Vagina (tissue), 2 donors: ENCODE measurements at places on chromosomes 6 and 20.

DNA sequence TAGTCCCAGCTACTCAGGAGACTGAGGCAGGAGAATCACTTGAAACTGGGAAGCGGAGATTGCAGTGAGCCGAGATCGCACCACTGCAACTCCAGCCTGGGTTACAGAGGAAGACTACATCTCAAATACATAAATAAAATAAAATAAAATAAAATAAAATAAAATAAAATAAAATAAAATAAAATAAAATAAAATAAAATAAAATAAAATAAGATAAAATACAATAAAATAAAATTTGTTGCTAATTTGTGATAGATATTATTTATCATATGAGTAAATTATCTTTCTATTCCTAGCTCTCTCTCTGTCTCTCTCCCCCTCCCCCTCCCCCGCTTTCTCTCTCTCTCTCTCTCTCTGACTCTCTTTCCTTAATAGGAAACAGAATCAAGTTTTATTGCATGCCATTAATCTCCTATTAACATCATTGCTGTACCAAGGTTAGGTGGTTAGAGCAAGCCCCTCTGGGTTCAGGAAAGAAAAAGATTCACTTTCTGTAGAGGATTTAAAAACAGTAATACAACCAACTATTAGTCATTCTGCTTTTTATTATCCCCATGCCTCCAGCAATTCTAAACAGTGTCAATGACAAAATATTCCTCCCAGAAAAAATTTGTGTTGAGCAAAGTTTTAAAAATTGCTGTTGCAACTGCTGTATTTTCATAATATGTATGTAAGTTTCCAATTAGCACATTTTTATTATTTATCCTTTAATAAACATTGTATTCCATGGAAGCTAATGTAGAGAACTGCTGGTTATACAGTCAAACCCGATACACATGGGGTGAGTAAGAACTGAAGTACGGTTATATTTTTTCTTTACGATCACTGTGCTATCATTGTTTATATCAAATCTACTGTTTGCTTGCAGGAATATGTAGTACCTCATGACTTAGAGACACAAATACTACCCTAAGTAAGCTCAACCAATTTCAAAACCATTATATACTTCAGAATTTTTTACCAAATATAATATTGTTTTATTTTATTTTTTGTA lies 22.1 kb downstream of the BMP5 start:
- DNase-seq = no peak

GRCh38 chr6:102501615-102502014 lies 1108.1 kb downstream of the GRIK2 start:
- no peak for DNase-seq

DNA sequence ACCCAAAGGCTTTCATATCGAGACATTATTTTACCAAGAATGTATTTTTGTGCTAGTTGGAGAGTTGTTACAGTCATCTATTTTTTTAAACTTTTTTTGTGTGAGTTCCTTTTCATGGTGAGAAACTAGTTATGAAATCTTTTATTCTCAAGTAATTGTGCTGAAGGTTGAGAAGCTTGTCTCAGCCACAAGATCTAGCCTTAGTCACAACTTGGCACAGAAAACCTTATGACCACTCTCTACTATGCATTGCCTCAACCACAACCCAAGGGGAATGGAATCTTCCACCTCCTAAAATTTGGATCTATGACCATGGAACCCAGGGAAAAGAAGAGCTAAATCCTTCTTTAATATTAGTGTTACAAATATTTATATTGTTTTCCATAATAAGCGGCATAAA lies 58.5 kb downstream of the HS3ST5 start:
- DNase-seq = no peak

DNA sequence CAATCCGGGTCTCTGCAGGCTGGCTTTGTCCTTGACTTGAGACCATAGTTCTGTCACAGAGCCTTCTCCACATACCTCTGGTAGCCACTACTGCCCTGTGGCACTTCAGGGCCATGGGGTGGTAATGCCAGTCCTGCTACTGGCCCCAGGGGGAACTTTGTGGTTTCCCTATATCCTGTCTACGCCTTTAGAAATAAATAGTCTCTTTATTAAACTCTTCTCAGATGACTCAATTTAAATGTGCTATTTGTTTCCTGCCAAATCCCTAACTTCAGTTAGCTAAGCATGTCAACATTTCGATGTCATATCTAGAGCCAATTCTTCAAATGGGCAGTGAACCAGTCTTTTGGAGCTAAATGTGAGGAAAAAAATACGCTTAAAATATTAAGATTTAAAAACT lies 60.1 kb downstream of the SEL1L2 start:
- no peak for DNase-seq

DNA sequence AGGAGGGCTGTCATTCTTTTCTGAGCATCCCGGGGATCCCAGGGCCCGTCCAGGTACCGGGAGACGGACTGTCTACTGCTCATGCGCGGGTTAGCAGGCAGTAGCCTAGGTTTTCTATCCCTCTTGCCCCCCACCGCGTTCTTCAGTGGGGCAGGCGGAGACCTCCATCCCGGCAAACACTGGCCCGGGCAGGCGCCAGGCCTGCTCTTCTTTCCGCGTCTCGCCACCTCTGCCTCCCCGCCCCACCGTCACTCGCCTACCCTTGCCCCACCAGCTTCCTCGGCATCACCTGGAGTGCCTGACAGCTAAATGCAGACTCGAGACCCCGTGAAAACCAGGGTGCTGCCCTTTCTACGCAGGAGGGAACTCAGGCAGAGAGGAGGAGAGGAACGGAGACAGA lies 1937.7 kb upstream of the DEFB115 start:
- no peak for DNase-seq

DNA sequence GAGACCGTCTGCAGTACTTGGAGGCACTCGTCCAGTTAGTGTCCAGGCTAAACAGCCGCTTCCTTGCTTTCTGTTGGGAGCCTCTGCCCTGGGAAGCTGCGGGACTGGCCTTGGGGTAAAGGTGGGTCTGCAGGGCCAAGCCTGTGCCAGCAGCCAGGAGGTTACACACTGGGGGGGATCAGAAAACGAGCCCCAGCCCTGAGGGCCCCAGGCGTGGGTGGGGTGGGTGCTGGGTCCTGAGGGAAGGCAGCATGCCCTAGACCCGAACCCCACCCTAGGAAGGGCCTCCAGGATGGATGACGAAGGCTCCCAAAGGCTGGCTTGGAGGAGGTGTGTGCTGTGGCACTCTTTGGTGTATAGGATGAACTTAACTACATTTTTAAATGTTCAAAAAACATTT lies 335.2 kb downstream of the ZFAND3 start:
- no peak for DNase-seq

- no peak for DNase-seq
Measured at GRCh38 chr6:113414511-113414910, 442.6 kb upstream of the MARCKS start.

- no peak for DNase-seq
Measured at GRCh38 chr6:2990932-2991506, 8.7 kb upstream of the NQO2 start.

DNA sequence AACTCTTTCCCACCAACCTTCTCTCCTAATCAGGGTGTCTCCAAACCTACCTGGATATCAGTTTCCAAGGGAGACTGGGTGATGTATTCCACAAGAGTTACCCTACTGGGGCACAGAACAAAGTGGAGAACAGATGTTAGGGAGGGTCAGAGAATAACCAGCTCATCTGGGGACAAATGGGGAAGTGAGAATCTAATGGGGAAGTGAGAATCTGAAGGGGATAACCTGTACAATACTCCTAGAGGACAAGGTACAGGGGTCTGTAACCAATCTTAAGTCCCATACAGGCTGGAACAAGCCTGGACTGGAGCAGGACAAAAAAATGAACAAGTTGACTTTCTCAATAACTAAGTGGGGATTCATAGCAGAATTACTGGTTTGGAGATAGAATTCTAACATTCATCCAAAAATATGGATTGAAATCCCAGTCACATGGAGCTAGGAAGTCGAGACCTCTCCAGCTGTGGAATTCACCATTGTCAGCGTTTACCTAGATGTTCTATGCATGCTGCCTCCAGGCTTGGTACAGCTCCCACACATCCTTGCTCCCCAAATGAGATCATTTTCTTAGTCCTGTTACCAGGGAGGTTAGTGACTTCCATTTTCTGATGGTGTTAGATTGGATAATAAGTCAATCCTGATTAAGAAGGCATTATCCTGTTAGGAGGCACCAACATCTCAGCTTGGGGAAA lies 214.8 kb upstream of the MOCS1 start:
- no peak for DNase-seq

DNA sequence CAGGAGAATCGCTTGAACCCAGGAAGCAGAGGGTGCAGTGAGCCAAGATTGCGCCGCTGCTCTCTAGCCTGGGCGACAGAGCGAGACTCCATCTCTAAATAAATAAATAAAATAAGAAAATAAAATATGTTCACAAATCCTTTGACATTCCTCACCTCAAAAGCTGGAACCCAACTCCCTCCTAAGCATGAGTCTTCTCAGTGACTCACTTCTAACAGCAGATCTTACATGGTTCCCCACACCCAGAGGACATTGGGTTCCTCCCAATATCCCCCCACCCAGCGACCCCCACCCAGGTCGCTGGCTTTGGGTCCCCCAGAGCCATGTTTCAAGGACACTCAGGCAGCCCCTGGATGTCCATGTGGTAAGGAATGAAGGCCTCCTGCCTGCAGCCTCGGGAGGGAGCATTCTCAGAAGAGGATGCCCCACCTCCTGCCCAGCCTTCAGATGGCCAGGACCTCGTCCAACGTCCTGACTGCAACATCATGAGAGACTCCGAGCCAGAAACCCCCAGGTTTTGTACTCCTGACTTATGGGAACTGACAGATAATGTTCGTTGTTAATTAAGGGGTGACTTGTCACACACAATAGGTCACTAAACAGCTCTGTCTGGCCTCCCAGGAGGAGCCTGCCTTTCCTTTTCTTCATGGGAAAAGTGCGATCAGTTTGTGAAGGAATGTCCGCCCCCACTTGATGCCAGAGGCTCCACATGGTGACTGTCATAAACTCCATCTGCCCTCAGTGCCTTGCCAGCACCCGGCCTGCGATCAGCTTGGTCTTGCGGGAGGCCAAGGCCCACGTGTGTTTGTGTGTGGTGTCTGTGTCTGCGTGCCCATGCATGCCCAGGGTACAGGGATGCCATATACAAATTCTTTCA lies 10.1 kb upstream of the GMEB2 start:
- no peak for DNase-seq

GRCh38 chr6:33304216-33304615 lies 5.5 kb upstream of the RGL2 start:
- DNase-seq = no peak

DNA sequence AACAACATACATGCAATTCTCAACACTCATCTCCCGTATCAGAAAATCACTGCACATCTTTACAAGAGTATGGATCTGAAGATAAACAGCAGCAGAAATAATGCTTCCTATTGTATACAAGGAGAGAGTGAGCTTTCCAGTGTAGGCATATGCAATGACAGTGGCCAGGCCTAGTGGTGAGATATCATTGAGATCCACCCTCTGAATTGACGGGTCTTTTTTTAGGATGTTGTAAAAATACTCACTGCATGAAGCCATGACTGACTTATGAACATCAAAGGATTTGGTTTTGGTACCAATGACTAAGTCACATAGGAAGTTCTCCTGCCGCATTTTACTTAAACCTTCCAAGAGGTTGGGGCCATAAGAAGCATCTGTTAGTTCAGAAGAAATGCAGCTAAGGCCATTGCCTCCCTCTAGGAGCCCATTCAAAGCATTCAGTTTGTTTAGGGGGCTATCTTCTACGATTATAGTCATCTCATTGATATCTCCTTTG lies 10.8 kb downstream of the KLHL31 start:
- no peak for DNase-seq

- DNase-seq = no peak
Measured at GRCh38 chr6:137923866-137924653, 57.0 kb downstream of the TNFAIP3 start.

- DNase-seq = no peak
Measured at GRCh38 chr20:22905658-22906057, 129.5 kb upstream of the SSTR4 start.

GRCh38 chr6:161011492-161012480 lies 20.2 kb downstream of the MAP3K4 start:
- DNase-seq = no peak

DNA sequence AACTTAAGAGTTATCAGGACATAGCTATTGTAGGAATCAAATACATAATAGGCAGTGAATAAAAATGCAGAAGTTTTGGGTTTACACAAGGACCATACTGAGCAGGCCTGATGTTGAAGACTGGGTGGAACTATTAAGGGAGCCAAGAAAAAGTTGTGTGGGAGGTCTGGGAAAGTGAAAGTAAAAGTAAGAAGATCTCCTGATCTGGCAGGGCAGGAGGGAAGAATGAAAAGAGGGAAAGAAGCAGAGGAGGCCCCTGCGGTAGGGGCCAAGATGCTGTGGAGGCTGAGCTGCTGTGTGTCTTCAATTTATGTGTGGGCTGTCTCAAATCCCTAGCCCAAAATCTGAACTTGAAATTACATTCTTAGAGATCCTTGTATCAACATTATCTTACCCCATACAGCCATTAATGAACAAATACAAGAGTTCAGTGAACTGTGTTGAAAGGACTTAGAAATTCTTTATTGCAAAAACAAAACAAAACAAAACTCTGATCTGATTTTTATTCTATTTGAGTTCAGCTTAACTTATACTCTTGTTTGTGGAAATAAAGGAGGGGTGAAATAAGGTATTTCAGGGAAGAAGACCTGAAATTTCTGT lies 1183.8 kb downstream of the HACE1 start:
- no peak for DNase-seq
